Lung (tissue), 17 donors: ENCODE measurements at places on chromosomes 6 and 20.

DNA sequence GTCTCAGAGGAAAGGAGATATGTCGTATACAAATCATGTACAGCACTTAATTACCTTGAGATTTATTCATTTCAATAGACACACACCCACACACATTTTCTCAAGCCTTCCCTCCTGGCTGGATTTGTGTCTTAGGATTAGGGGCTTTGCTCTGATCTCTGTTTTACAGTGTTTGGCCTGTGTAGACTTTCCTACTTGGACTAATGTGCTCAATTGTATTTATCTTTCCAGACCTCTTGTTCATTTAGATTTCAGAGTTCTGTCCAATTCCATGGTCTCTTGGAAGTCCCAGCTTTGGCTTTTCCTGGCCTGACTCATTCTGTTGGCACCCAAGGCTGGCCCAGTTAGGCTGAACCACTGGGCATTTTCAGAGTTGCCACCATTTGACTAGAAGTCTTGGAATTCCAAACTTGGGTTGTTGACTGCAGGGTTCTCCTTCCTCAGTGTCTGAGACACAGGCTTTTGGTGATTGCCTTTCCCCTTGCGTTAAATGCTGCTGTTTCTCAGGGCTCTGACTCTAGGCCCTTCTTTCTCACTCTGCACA lies 8.9 kb upstream of the RFPL4B start:
- no peak for DNase-seq

DNA sequence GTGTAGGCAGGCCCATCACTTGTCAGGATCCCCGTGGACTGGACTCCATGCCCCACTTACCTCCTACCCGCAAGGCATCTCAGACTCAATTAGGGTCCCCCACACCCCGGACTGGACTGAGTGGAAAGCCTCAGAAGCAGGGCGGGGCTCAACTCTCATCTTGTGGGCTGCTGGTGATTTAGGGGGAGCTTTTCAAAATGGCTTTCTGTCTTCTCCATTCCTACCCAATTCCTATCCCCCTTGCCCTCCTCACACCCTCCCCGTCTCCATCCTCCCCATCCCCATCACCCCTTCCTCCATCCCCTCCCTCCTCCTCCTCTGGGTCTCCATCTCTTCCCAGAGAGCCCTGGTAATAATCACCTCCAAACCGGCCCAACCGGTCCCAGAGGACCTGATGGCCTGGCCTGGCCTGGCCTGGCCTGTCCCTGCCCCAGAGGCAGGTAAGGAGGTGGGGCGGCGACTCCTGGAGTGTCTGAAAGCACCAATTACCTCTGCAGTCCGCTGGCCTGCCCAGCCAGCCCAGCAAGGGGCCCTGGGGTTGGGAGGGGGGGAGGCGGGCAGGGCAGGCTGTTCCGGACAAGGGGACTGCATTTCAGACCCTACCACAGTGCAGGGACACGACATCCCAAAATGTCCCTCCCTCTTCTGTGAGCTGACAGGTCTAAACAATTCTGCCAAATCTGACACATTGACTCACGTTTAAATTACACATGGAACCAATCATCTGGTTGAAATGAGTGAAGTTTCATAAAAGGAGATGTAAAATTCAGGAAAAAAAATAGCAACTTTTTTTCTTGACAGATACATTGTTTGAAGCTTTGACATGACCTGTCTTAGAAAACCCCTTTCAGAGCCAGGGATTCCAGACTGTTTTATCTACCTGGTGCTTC lies 24.8 kb downstream of the MAFB start:
- no peak for DNase-seq

DNA sequence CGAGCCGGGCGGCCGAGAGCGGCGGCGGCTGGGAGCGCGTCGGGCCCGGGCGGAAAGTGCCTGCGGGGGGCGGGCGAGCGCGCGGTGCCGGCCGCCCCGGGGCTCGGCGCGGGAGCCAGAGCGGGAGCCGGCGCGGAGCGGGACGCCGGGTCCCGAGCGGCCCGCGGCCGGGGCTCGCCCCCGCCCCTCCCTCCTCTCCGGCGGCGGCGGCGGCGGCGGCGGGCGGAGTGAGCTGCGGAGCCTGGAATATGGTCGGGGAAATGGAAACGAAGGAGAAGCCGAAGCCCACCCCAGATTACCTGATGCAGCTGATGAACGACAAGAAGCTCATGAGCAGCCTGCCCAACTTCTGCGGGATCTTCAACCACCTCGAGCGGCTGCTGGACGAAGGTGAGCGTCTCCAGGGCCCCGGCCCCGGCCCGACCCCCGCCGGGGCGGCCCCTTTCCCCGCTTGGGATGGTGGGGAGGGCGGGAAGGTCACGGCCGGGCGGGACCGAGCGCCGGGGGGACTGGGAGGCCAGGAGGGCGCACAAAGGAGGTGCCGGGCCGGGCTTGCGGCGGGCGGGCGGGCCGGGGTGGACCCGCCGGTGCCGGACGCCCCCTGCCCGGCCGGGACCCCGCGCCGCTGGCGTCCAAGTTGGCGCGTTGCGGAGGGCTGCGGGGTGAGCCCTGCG lies 565 bp downstream of the QKI start:
- DNase-seq = peak; percentile 49

- no peak for DNase-seq
Observed at GRCh38 chr6:126842769-126843168, 275.7 kb upstream of the RSPO3 start.

DNA sequence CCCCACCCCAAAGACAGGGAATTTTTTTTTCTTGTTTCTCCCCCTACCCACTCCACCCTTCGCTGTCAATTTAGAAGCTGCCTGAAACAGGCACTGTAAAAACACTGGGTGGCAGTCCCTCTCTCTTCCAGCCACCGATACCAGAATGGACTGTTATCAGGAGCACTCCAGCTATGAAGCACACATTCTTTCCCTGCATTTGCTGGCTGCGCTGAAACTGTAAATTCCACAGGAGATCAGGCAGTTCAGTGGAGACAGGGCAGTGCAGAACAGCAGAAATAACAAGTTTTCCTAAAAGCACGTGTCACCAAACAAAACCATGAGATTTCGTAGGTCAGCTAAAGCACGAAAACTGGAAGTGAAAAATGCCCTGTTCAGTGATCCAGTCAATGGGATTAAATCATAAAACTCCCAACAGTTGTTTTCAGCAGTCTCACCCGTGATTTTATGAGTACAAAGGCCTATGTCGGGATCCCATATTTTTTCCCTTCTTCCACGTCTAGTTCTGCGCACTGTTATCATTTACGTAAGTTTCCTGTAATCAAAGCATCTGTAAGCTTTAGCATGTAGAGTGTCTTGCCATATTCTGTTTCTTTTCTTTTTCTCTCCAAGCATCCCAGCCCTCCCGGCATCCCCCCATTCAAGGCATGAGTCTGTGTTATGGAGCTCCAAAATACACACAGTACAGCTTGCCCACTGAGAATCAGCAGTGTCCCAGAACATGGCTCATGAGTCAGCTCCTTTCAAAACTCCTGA lies 359.9 kb upstream of the EPHA7 start:
- DNase-seq = peak; percentile 57

GRCh38 chr6:161407581-161407980 lies 133.7 kb upstream of the AGPAT4 start:
- no peak for DNase-seq

DNA sequence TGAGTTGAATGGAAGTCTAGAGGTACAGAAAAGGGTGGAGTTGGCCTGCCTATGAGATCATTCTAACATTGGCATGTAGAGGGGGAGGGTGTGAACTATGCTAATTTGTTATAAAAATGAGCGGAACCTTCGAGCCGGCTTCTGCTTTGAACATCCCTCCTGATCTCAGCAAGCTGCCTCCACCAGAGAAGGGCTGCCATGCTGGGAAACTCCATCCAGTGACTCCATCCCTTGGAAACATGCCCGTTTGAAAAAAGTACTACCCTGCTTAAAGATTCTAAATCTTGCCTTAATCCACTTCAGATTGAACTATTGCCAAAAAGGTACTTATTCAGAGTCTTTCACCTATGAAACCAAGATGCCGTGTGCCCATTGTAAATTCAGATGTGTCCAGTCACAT lies 43.6 kb upstream of the TMEM170B start:
- no peak for DNase-seq

DNA sequence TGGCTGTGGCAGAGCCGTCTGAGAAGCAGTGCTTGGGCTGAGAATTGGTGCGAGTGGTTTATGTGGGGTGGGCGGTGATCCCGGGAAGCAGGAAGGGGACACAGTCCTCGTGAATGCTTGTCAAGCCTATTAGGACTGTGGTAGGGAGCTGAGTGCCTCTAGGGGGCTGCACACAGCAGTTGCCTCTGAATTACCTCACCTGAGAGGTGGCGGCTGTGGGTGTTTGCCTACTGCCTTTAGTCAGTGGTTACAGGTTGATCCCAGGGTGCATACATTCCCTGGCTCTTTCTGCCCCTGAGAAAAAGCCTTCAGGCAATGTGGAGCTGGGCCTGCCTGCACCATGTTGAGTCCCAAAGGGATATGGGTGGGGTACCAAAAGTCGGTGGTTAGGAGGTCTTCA lies 5.2 kb downstream of the AP5S1 start:
- DNase-seq = no peak

DNA sequence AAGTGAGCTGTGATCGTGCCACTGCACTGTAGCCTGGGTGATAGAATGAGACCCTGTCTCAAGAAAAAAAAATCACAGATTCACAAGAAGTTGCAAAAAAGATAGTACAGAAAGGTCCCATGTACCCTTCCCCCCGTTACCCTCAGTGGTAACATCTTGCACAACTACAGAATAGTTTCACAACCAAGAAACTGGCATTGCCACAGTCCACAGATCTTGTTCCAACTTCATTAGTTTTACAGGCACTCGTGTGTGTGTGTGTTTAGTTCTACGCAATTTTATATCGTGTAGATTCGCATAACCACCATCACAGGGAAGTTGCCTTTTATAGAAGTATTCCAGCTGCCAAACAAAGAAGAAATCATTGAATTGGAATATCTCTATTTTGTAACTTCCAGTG lies 19.1 kb downstream of the SPATA2 start:
- DNase-seq = no peak

GRCh38 chr6:44004625-44005506 lies 122.4 kb downstream of the MRPL14 start:
- peak; percentile 32 for DNase-seq

DNA sequence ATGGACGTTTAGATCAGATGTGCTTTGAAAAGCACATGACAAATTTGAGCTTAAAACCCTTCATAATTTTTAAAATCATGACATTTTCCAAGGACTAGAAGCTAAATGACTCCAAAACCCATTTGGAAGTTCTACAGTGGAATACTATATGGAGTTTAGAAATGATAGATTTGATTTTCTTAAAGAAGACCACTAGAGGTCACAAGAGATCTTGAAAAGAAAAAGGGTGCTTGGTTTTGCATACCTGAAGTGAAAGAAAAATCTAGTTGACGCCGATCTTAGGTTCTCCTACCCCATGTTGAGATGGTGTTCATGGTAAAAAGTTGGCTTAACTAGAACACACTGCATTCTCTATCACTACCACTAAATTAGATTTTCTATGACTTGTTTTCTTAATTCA lies 31.5 kb downstream of the CFAP61 start:
- DNase-seq = peak; percentile 68

- no peak for DNase-seq
Observed at GRCh38 chr20:1694672-1695071, 37.1 kb upstream of the SIRPG start.

DNA sequence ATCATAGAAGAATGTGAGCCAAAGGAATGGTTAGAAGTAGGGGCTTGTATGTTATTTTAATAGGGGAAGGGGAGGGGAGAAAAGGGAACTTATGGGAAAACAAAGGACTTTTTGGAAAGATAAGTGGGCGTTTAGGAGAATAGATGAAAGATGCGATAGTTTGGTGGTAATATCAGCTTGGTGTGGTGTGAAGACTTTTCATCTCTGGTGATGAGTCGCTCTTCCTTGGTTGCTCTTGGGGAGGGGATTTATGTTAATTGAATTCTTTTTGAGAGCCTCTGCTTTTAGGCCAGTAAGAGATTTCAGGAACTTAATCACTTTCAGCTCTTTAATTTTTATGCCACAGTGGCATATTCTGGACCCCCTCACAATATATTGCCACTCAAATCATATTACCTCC lies 10.8 kb downstream of the HECA start:
- DNase-seq = no peak

- DNase-seq = no peak
Observed at GRCh38 chr6:166253778-166254204, 54.4 kb downstream of the PRR18 start.

DNA sequence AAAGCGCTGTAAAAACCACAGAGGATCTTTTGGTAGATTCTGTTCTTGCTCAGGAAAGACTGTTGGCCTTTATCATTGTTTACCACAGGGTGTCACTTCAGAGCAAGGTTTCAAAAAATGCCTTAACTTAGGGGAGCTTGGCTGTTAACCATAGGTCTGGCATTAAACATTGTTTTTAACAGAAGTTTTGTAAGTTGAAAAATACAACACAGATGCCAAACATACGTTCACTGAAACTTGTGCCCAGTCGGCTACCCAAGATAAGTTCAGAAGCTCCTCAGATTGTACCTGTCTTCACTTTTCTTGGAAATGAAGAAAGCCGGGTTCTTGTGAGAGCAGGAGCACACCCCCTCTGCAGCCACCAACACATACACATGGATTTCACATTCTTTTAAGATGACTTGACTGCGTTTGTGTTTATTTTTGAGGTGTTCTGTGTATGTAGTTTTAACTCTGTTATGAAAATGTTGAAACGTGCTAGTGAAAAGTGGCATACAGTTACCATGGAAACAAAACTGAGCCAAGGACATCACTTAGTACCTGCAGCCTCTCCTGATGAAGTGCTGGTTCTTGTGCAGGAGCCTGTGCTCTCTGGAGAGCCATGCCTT lies 64.9 kb downstream of the SYCP2L start:
- peak; percentile 71 for DNase-seq

DNA sequence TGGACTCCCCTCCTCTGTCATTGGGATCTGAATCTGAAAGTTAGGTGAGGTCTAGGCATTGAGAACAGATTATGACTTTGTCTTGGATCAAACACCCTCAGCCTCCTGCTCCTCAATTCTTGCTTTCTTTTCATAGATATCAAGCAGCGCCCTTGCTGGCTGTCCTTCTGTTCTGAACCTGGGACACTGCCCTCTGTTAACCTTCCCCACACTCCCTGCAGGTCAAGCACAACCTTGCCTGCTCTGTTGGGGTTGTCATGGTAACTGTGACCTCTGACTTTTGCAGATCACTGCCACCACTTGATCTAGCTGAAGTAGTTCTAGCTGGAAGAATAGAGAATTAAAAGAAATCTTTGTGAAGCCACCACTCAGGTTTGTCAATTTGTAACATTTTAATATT lies 16.4 kb upstream of the MICA start:
- no peak for DNase-seq

DNA sequence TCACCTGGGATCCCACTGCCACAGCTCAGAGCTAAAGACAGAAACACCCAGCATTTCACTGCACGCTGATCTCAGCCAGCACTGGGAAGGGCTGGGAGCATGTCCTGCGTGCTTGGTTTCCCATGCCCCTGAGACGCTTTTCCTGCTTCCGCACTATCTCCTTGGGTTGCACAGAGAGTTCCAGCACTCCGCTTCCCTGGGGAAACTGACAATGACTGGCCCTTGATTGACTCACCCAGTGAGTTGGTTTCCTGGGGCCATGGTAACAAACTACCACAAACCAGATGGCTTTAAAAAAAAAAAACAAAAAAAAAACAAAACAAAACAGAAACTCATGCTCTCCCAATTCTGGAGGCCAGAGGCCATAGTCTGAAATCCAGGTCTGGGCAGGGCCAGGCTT lies 14.8 kb upstream of the MAS1L start:
- DNase-seq = no peak

- DNase-seq = peak; percentile 55
Observed at GRCh38 chr6:128725271-128726233, 157.4 kb upstream of the LAMA2 start.

- no peak for DNase-seq
Observed at GRCh38 chr20:43196243-43196642, 6.5 kb upstream of the PTPRT start.
